ENCODE measurements at places on chromosomes 12 and 14.

DNA sequence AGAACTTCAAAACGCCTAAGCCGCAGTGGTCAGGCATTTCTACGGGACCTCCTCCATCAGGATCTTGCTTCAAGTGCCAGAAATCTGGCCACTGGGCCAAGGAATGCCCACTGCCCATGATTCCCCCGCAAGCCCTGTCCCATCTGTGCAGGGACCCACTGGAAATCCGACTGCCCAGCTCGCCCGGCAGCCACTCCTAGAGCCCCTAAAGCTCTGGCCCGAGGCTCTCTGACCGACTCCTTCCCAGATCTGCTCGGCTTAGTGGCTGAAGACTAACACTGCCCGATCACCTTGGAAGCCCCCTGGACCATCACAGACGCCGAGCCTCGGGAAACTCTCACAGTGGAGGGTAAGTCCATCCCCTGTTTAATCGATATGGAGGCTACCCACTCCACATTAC is 1113.0 kb upstream of the TMEM132C start:
- no peak for DNase-seq

DNA sequence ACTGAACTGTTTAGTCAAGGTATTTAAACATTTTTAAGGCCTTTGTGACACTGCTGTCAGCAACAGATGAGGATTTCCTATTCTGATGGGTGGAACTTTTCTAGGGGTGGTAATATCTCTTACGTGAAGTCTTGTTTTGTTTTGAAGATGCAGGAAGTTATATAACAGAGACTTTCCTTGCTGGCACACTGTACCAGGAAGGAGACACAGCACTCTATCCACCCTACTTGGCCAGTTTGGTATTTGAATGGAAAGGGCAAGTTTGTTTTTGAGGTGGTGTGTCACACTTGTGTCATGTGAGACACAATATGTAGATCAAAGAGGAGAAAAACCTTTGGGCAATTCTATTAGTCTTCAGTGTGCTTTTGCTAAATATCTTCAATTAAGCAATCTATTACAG is 51.6 kb upstream of the SRP54 start:
- no peak for DNase-seq

- DNase-seq: no peak
Observed at GRCh38 chr12:132413931-132414588, 75.9 kb upstream of the FBRSL1 start.

- DNase-seq: no peak
Observed at GRCh38 chr14:38297681-38298080, 41.8 kb upstream of the CLEC14A start.

DNA sequence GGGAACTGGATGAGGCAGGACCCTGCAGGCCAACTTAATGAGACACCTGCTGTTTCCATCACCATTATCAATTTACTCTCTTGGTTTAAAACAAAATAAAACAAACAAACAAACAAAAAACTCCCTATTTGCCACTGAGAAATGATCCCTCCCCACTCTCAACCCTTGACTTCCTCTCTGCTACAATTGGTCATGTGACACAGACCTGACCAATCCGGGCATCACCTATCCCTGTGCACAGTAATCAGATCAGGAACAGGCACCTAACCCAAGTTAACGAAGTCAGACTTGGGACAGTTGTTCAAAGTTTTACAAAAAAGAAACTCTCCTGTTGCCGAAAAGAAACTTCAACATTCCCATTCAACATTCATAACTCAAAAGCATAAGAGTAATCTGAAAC is 58.4 kb downstream of the NELL2 start:
- no peak for DNase-seq

DNA sequence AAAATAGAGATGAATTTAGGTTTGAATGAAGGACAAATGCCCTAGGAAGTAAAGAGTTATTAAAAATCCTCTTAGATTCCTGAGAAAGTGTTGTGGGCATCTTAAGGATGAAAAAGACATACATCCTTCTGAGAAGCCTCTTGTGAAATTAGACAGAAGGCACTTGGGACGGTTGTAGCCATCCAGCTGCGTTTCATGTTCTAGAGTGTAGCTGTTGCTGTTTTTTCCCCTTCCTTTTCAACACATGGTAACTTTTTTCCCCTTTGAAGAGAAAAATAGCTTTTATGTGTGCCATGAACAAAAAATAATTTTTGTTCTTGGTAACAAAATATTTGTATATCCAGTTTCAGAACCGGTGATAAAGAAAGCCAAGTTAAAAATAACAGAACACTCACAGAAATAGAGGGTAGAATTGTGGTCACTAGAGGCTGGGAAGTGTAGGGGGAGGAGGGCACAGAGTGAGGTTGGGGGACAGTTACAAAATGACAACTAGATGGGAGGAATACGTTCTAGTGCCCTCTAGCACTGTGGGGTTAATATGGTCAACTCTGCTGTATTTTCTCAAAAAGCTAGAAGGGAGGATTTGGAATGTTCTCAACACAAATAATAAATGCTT is 58.4 kb downstream of the PTHLH start:
- no peak for DNase-seq

- peak; percentile 88 for DNase-seq
Observed at GRCh38 chr12:57175428-57176138, 28.2 kb upstream of the LRP1-AS start.

DNA sequence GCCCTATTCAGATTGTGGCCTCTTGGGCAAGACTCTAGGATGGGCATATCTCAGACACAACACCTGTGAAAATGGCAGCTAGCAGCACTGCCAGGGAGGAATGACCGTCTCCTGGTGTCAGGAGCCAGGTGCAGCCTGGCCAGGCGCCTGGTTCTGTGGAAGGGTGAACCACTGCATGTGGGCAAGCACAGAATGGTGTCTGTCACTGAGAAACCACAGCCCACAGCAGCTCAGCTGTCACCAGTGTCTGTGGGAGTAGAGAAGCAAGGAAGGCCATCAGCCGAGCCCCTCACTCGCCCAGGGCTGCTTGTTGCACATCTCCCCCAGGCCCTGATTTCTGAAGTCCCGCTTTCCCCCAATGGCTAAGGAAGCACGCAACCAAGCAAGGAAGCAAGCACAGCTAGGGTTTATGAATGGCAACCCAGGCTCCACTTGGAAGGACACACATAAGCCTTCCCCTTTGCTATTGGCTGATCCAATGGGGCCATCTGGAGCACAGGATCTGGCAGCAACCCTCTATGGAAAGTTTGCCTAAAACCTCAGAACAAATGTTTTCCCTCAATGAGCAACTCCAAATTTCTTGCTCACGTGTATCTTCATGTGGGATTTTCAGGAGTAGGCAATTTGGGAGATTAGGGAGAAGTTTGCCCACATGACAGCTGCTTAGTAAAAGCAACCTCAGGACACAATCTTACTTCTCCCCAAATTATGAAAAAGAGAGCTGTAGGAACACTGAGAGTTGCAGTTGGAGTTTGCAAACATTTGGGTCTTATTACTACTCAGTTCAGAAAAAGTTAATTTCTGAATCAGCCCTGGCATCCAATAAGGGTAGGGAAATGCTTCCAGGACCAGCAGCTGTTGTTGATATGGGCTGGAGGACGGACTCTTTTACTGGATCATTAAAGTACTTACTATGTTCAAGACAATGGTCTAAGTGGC is 44.7 kb downstream of the GPHB5 start:
- no peak for DNase-seq

DNA sequence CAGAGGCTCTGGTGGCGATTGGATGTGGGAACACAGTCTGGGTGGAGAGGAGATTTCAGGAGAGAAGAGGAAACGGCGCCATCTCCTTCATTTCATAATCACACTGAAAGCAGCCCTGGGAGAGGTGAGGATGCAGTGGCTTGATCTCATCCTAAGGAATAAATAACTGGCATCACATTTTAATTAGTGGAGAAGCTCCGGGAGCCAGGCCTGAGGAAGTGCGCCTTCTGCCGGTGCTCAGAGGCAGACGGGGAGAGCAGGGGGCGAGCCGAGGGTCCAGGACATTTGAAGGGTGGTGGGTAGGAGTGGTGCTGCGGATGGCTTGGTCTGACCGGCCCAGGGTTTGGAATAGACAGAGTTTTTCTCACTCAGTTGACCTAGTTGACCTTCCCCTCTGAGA is 265.0 kb downstream of the CACNA1C start:
- no peak for DNase-seq

- no peak for DNase-seq
Observed at GRCh38 chr12:94829552-94829951, 173.9 kb downstream of the NDUFA12 start.
